Stimulated activated CD8-positive, alpha-beta memory T cell treated with anti-CD3 and anti-CD28 coated beads, Interleukin-2, amount 100 ng/mL, for 1 hour (primary cell): ENCODE measurements at places on chromosomes 16 and 17.

- DNase-seq, result no peak
These were observed at the start of gene EVPL for GRCh38 chr17:76027159-76027839. TSS of gene EVPL (minus strand) at chr17:76027306. CDS start at chr17:76027198, 108 bp downstream.

DNA sequence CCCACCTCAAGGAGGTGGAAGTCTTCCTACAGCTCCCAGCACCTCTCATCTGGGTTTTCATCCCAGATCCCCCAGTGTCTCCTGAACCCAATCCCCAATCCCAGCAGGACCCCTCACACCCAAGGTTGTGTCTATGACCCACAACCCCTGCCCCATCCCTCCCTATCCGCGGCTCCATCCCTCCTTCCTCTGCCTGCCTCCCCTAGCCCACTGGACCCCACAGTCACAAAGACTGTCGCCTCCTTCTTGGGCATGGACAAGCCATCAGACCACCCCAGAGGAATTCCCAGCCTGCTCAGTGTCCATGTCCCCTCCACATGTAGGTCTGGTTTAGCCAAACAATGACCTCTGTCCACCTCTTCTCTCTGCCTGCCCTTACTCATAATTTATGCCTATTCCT, 12.3 kb downstream of the CES1 start:
- no peak for DNase-seq

DNA sequence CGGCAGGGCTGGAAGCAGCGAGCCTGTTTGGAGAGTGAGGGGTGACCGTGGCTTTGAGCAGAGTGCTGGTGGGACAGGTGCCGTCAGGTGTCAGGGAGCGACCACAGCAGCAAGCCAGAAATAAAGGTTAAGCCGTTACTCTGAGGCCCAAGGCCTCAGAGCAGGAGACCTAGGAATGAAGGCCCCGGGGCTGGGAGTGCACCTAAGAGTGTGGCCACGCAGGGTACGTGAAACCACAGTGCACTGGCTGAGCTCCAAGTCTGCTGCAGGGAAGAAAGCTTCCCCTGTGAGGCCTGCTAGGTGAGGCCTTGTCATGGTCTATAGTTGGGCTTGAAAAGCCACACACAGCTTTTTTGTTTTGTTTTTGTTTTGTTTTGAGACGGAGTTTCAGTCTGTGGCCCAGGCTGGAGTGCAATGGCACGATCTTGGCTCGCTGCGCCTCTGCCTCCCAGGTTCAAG, 8.7 kb downstream of the CLUAP1 start:
- DNase-seq, result peak; percentile 47

- DNase-seq, result no peak
These were observed 17.7 kb downstream of the TAOK1 start for GRCh38 chr17:29407856-29408255.

DNA sequence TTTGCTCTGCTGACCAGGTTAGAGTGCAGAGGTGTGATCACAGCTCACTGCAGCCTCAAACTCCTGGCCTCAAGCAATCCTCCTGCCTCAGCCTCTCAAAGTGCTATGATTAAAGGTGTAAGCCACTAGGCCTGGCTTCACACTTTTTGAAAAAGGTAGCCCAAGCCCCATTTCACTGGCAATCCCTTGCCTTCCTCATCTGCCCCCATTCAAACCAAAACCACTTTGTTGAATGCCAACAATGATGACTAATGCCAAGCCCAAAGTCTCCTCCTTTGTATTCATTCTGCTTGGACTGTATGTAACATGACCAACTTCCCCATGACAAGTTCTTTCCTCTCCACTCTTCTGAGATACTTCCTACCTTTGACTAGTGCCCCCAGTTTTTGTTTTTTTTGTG, 33.1 kb downstream of the N4BP1 start:
- no peak for DNase-seq

DNA sequence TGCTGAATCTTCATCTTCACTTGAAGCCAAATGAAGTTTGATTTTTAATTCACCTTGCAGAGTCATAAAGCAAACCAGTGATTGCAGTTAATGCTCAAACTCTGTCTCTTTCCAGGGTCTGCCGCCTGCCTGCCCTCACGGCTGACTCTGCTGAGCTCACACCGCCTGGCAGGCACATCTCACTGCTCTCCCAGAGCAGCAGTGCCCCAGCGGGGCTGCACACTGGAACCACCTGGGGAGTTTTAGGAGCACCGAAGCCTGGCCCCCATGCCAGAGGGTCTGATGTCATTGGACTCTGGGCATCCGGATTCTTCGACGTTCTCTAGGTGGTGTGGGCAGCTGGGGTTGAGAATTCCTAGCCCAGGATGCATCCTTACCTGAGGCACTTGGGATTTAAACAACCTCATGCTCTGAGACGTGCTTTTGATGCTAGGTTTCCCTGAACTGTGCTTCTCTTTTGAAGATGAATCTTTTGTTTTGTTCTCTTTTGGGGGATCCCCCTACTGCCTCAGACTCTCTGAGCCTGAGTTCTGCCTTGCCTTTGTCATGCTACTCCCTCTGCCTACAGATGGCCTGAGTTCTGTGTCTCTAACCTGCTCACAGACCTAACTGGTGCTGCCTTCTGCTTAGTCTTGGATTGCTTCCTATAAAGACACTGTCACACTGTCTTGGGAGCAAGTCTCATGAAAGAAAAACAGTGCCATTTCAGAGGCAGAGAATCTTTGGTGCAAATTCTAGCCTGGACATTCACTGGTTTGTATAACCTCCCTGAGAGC, 438.1 kb upstream of the CCL2 start:
- DNase-seq, result no peak

DNA sequence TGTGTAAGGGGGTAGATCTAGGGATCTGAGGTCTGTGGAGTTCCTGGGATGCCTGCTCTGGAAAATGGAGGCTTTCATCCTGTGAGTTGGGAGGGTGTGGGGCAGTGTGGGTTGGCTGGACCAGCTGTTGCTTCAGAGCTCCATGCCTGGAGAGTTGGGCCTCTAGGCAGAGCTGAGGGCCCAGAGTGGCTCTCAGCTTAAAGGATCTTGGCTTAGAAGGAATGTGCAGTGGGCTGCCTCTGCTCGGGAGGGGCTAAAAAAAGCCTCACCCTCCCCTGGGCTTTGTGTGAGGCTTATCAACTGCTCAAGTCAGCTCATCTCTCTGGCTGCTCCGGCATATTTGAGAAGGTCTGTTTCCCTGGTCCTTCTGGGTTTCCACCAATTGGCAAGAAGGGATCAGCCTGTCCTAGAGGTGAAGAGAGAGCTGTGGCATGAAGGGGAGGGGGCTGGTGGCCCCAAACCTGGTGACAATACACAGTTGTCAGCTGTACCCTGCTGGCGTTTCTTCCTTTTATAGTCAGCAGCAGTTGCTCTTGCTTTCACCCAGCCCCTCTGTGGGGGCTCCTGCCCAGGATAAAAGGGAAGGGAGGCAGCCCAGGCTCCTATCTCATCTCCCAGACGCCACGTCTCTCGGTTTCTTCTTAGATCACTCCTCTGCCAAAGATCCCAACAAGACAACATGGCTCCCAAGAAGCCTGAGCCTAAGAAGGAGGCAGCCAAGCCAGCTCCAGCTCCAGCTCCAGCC, at the start of gene MYL4:
Gene MYL4, plus strand, starts transcription at position 605 of the 745 bp plus-strand sequence. Its CDS starts 75 bp downstream, at position 680.
- no peak for DNase-seq

DNA sequence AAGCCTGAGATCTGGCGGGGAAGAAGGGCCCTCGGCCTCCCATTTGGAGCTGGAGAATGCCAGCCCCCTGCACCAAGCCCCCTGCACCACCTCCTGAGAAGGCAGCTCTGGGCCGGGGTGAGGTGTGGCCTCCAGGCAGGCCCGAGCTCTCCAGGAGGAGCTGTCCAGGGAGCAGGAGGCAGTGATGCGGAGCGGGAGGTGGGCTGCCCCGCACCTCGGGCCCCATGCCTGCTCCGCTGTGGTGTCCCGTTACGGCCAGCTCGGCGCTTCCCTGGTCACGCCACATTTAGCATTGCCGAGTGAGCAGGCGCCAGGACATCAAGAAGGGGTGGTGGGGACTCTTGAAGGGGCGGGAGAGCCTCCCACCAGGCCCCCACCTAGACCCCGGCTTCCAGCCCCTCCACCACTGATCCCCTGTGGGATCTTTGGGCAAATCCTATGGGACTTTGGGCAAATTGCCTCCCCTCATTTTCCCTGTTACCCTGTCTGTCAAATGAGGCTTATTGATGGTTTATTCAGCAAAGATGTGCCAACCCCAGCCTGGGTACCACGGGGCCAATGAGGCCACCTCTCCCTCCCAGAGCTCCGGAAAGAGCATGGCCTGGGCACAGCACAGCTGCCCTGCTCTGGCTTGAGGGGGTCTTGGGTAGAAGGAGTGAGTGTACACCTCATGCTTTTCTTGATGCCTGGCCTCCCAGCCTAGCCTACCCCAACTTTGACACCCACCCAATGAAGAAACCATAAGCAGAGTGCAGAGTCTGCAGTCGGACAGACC, 15.3 kb downstream of the FOXN1 start:
- DNase-seq, result no peak

GRCh38 chr17:40632216-40632615, 15.4 kb downstream of the SMARCE1 start:
- no peak for DNase-seq

DNA sequence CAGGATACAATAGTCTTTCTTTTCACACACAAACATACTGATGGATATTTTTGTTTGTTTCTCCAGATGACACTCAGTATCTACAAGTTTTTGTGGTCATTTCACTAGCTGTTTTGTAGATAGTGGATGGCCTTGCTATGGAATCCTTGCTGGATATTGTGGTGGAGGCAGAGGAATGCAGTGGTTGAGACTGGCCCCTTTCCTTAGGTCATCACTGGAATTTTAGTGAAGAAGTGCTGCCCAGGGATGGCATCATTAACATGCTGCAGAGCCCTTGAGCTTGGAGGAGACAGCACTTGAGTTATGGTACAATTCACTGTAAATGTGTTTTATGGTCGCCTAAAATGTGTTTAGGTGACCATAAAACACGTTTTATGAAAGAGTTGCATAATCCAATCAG, 455.9 kb upstream of the HSBP1 start:
- DNase-seq, result no peak

- no peak for DNase-seq
These were observed 13.2 kb downstream of the CMTM3 start for GRCh38 chr16:66617728-66618127.
